ENCODE measurements at places on chromosomes 4 and X. TPM values are rescaled to one million over a fixed set of nuclear protein-coding genes. Genes with fewer than 3 reads are reported as not detected.
A peak's percentile ranks its signal among the peaks of the same experiment; 100 is the strongest.

DNA sequence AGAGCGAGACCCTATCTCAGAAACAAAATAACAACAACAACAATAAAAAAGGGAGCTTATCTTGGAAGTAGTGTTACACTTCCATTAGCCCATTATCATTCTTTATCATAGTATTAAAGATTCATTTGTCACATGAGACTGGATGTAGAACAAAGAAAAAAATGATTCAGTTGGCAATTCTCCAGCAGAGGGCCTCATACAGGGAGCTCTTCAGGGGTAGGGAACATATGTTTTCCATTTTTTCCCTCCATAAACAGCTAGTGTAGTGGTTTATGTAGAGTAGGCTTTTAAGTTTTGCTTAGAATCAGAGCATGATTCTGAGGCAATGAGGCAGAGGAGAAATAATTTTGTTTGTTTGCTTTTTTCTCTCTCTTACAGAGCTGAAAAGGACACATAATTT, 5.8 kb downstream of the CPE start:
- DNase-seq: no peak

- no peak for DNase-seq
These were observed 316.9 kb upstream of the AMOT start for GRCh38 chrX:113157496-113157895.

- no peak for DNase-seq
These were observed 226.3 kb upstream of the LDB2 start for GRCh38 chr4:17124767-17125166.

The COX18 gene
- total RNA-seq: 25.8 TPM

DNA sequence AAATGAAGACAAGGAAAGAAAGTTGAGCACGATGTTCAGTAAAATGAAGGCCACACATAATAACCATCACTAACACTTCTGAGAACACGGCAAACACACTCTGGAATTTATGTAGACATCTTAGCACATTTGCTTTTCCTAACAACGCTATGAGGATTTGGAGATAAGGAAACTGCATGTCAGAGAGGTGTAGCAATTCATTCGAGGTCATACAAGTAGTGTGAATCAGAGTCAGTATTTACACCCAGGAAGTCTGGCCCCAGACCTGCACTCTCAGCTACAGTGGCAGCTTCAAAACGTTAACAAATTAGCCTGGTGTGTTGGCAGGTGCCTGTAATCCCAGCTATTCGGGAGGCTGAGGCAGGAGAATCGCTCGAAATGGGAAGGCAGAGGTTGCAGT, 253.4 kb downstream of the PDGFC start:
- DNase-seq: no peak

The STOX2 gene
- not detected for total RNA-seq

GRCh38 chrX:151517421-151517820, 46.1 kb upstream of the PASD1 start:
- no peak for DNase-seq

The HSD17B13 gene
- total RNA-seq: not detected

The UGT2A3 gene
- not detected for total RNA-seq

The CTAG1A gene
- total RNA-seq: not detected

DNA sequence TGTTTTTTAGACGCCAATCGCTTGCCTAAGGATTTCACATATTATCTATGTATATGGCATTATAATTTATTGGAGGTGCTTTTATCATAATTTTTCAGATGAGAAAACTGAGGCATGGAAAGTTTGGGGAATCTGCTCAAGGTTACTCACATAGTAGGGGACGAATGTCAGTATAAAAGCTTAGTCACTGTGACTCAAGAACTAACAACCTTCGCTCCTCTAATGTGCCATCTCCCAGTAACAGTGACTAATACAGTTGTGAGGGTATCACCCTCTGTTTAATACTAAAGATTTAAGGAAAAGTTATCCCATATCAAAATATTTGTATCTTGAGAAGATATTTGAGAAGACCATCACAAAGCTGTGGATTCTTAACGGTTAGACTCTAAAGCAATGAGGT, 353.1 kb upstream of the SPOCK3 start:
- no peak for DNase-seq

GRCh38 chr4:144347121-144347520, 206.6 kb upstream of the GYPA start:
- DNase-seq: no peak

- DNase-seq: no peak
These were observed 160.2 kb downstream of the NHS start for GRCh38 chrX:17535229-17535628.

- DNase-seq: no peak
These were observed 65.0 kb downstream of the PHEX start for GRCh38 chrX:22097012-22097694.

GRCh38 chrX:41293269-41293668, 40.7 kb upstream of the DDX3X start:
- DNase-seq: no peak

DNA sequence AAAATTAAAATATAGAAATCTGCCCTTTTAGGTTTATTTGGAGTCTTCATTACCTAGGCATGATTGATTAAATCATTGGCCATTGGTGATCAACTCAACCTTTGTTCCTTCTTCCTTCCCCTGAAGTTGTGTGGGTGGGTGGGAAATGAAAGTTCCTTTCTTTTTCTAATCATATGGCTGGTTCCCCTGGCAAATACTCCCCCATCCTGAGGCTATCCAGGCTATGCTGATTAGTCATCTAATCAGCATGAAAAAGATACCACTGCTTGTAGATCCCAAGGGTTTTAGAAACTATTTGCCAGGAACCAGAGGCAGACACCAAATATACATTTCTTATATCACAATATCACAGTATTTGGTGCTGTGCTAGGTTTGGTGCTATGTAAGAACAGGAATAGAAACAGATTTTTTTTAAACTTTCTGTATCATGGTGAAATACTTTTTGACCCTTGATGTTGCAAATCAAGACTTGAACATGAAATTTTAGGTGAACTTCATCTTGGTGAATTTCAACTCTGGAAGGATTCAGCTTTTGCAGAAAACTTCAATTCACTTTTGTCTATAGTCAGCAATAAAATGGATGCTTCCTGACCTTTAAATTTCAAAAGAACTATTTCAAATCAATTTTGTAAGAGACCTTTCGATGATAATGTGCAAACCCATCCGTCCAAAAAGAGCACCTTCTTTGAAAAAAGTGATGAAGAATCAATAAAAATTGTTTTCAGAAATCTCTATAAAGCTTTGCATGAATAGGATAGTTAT, 71.1 kb downstream of the CCSER1 start:
- DNase-seq: no peak

GRCh38 chrX:115029869-115030570, 12.6 kb upstream of the IL13RA2 start:
- DNase-seq: no peak

The UPF3B gene
- total RNA-seq: 28.9 TPM

The CFAP99 gene
- total RNA-seq: not detected

The SMR3B gene
- not detected for total RNA-seq

The RAB33A gene
- total RNA-seq: 22.8 TPM

DNA sequence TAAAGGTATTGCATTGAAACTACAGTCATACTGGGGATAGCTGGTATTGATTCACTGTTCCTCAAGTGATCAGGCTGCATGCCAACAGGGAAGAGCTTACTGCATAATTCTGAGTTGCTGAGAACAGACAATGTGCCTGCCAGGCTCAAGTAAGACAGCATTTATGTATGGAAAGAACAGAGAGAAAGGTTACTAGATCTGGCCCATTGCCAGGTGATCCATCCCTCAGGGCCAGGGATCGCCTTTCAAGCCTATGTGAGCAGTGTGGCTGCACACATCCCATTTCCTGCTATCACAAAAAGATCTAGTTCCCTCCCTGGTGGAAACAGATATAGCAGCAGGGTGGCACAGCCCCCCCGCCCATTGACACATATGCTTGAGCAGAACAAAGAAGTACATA, 254.0 kb downstream of the TMA16 start:
- DNase-seq: no peak

The CPLX1 gene
- 1.9 TPM for total RNA-seq

The SERTM2 gene
- not detected for total RNA-seq

GRCh38 chrX:153537526-153538295, 20.3 kb downstream of the ATP2B3 start:
- DNase-seq: no peak

DNA sequence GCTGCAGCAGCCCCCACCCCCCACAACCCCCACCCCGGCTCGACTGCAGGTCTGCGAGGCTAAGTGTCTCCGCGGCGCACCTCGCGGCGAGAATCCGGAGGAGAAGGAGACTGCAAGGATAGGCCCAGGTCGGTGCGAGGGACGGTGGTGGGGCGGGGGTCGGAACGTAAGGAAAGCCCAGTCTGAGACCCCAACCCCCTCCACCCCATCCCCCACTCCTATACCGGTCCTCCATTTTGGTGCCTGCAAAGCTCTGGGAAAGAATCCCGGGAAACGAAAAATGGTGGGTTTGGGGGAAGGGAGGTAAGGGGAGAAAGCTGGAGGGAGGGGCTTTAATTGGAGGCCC, 614 bp downstream of the BEX3 start:
- no peak for DNase-seq

DNA sequence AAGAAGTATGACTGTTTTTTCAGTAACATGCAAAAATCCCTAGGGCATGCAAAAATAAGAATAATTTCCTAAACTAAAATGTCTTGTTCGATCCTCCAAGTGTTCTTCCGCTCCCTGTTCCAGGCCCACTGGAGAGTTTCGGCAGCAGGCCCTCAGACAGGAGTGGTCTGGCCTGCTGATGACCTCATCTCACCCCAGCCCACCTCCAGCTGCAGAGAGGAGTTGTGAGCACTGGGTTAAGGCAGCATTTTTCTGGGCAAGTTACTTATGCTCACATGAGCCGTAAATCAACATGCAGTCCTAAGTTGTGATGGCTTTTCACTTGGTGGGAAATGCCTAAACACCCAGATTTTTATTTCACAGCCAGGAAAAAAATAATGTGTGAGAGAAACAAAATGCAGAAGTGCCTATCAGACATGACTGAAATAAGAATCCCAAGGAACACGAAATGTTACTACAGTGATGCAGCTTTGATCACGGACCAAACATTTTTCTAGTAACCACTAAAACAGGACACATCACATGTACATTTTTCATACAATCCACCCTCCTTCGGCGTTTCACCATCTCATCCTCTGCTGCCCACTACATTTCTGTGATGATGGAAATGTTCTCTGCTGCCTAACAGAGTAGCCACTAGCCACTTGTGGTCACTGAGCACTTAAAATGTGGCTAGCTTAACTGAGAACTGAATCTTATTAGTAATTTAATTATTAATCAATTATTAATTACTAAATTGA, 153.3 kb upstream of the TBL1X start:
- no peak for DNase-seq

The NLRP2B gene
- not detected for total RNA-seq

The YIPF7 gene
- total RNA-seq: 0.61 TPM

- no peak for DNase-seq
These were observed 151.2 kb upstream of the TLL1 start for GRCh38 chr4:165721815-165722214.

- peak; percentile 82 for DNase-seq
These were observed at the start of gene SLC9A7 for GRCh38 chrX:46758956-46759644. TSS of gene SLC9A7 (minus strand) at chrX:46759118. CDS start at chrX:46759029, 89 bp downstream.

DNA sequence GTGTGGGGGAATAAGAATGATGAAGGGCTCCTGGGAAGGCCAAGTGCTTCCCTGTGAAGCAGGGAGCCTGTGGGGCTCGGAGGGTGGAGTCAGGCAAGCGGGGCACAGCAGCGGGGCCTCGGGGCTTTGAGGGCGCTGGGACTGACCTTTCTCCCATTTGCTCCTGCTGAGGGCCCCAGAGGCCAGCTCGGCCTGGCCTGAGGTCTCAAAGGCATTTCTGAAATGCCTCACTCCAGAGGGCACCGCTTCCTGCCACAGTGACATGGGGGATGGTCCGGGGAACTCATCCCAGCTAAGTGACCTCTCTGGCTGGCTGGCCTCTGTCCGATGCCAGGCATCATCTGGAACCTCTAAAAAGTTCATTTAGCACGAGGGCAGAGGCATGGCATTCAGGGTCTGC, 98.8 kb upstream of the STX18 start:
- no peak for DNase-seq

The C4orf54 gene
- not detected for total RNA-seq

- no peak for DNase-seq
These were observed 43.0 kb upstream of the ARHGAP24 start for GRCh38 chr4:85431881-85432485.

The MTMR8 gene
- total RNA-seq: 8.0 TPM

The MAGEE2 gene
- not detected for total RNA-seq

GRCh38 chrX:38560776-38561125, 591 bp upstream of the TSPAN7 start:
- no peak for DNase-seq

The GAK gene
- total RNA-seq: 124 TPM

GRCh38 chr4:73230865-73231517, 27.6 kb downstream of the ANKRD17 start:
- no peak for DNase-seq

GRCh38 chrX:3541336-3541735, 172.1 kb downstream of the PRKX start:
- no peak for DNase-seq

- DNase-seq: no peak
These were observed 281.2 kb downstream of the QDPR start for GRCh38 chr4:17230727-17231126.

The MAGEB10 gene
- not detected for total RNA-seq

- DNase-seq: no peak
These were observed 8.1 kb upstream of the TIMP1 start for GRCh38 chrX:47574076-47574546.

DNA sequence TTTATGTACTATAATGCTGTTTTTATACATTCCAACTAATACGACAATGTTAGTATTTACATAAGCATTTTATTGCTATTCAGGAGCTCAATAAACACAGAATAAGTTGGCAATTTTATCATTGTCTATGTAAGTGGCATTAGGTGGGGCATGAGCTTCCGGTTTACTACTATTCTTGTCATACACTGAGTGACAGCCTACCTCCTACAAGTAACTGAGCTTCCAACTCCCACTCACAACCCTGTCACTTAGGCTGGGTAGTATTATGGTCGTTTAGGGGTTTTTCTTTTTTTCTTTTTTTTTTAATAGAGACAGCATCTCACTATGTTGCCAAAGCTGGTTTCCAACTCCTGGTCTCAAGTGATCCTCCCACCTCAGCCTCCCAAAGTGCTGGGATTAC, 7.4 kb downstream of the PPID start:
- no peak for DNase-seq

DNA sequence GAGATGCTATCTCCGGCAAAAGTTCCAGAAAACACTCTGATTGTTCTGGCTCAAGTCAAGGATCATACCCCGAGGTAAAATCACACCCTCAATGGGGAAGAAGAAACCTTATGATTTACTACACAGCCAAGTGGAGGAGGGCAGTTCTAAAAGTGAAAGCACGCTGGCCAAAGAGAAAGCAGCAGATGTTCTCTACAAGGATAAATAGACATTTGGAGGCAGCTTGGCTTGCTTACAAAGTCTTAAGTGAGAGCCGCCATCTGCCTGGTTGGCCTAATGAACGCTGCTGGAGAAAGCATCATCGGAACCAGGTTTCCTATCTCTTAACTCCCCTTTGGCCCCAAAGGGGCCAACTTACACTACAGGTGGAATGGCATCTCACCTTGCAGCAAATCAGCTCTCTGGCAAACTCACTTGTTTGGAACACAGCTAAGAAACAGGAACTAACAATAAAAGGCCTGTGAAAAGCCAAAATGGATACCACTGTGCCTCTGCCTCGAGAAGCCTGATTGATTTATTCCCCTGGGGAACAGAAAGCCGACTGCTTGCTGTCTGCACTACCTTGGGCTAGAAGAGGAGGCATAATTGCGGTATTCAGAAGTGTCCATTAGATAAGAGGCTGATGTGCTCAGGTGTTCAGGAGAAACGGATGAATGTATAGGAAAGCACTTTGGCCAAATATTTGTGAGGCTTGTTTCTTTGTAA, 22.8 kb downstream of the FRAS1 start:
- DNase-seq: no peak

The PDGFC gene
- not detected for total RNA-seq

All from activated naive CD4-positive, alpha-beta T cell treated with anti-CD3 and anti-CD28 coated beads, Interleukin-2, amount 50 U/mL, for 72 hours (primary cell).